Right lobe of liver (tissue), 6 donors: ENCODE measurements at places on chromosomes 7 and 10. TPM values are rescaled to one million over a fixed set of nuclear protein-coding genes. Genes with fewer than 3 reads are reported as not detected.

VPS37D gene
- total RNA-seq, result 1.2 TPM

CPA4 gene
- total RNA-seq, result not detected

ABCB1 gene
- 29.4 TPM for total RNA-seq

UBTD1 gene
- total RNA-seq, result 8.1 TPM

OIT3 gene
- 69.3 TPM for total RNA-seq

TSPAN13 gene
- 7.1 TPM for total RNA-seq

BEND7 gene
- 16.0 TPM for total RNA-seq

TFEC gene
- total RNA-seq, result 2.2 TPM

PON1 gene
- total RNA-seq, result 281 TPM

IL15RA gene
- total RNA-seq, result 12.3 TPM

FEZF1 gene
- not detected for total RNA-seq

ABCC2 gene
- total RNA-seq, result 372 TPM

HOGA1 gene
- total RNA-seq, result 40.3 TPM

AASS gene
- total RNA-seq, result 83.0 TPM

ATP5MK gene
- 176 TPM for total RNA-seq

TAS2R41 gene
- not detected for total RNA-seq

ADAMTS14 gene
- total RNA-seq, result 0.18 TPM

NUTM2E gene
- total RNA-seq, result not detected

NEURL1 gene
- 0.25 TPM for total RNA-seq

RAPGEF5 gene
- 48.3 TPM for total RNA-seq

ALOX5 gene
- total RNA-seq, result 3.7 TPM

NANOS1 gene
- total RNA-seq, result 0.06 TPM

PGAM2 gene
- total RNA-seq, result 0.31 TPM

TMEM184A gene
- 22.4 TPM for total RNA-seq

MARVELD1 gene
- total RNA-seq, result 2.0 TPM

CFAP58 gene
- total RNA-seq, result not detected

PRF1 gene
- total RNA-seq, result 3.7 TPM

LOXL4 gene
- 22.6 TPM for total RNA-seq

SVOPL gene
- total RNA-seq, result not detected
